ENCODE measurements at places on chromosomes 1 and 21.

GRCh38 chr1:48851638-48852037 lies 74.9 kb upstream of the BEND5 start:
- no peak for DNase-seq

DNA sequence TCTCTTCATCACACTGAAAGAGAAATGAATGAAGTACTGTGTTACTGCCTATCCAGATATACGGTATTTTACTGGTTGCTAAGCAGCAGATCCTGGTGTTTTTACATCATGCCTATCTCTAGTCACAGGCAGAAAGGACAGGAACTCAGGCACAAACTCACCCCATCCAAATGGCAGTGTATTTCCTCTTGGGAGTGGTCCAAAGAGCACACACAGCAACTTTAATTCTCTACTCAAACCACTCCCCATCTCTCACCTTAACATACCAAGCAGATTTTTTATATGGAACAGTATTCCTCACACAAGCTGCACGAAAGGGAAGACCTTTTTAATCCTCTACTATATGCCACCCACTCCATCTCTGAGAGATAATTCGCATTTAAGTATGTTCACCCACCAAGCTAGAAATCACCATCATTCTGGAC lies 27.3 kb downstream of the EIF4G3 start:
- DNase-seq = peak; percentile 45

DNA sequence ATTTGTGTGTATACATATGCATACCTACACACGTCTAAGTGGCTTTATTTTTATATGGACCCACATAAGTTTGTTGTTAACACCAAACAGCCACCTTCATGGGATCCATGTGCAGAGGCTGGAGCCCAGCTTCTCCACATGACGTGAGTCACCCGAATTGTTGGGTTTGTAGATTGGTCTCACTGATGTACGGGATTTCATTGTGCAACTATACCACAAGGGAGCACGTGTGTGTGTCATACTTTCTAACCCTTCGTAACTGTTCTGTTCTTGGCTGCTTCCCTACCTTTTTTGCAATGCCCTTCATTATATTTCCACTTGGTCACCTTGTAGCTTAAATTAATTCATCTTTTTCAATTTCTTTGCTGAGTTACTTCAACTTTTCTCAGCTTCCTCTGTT lies 21.0 kb downstream of the SPRTN start:
- DNase-seq = no peak

DNA sequence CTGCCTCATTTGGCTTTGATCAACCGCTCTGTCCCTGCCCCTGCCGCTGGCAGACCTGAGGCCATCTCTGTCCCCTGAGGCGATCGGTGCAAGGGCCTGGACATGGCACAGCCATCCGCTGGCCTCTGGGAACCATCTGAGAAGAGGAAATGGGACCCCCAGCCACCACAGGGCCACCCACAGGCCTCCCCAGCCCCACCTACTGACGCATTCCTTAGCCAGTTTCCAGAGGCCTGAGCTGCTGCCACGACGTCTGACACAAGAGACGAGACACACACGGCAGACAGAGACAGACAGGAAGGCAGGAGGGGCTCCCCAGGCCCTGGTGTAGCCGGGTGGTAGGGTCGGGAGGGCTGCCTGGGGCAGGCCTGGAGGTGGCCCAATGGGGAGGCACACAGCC lies 37.3 kb upstream of the EDN2 start:
- DNase-seq = no peak

- no peak for DNase-seq
These were observed 10.6 kb upstream of the SUMO3 start for GRCh38 chr21:44828362-44829056.

GRCh38 chr1:5943343-5944124 lies 48.7 kb downstream of the NPHP4 start:
- DNase-seq = no peak

- no peak for DNase-seq
These were observed 6.0 kb downstream of the TEX35 start for GRCh38 chr1:178518894-178519293.

- no peak for DNase-seq
These were observed 26.0 kb upstream of the POFUT2 start for GRCh38 chr21:45313682-45314081.

- DNase-seq = no peak
These were observed 425.5 kb downstream of the LMO4 start for GRCh38 chr1:87754139-87754538.

DNA sequence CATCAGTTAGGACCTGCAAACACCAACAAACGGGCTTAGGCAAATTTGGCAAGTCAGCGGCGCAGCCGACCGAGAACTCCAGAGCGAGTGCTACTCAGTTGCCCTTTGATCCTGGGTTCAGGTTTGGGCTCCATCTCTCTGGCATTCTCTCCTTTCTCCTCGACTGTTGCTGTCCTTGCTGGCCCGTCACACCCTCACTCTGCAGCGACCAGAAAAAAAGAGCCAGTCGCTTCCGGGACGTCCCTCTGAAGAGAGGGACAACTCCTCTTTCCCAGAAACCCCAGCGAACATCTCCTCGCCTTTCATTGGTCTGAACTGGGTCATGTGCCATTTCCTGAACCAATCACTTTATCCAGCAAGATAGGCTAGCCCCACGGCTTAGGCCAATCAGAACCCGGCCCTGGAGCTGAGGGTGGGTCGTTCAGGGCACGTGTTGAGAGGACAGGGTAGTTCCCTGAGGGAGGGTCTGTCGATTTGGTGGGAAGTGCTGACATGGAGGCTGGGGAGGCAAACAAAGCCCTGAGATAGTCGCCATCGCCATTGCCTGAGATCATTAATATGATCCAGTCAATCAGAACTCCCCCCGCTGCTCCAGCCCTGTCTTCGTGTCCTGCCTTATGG lies 113.7 kb downstream of the PTPRU start:
- DNase-seq = no peak

- DNase-seq = no peak
These were observed 25.3 kb downstream of the PTP4A2 start for GRCh38 chr1:31912839-31913239.

DNA sequence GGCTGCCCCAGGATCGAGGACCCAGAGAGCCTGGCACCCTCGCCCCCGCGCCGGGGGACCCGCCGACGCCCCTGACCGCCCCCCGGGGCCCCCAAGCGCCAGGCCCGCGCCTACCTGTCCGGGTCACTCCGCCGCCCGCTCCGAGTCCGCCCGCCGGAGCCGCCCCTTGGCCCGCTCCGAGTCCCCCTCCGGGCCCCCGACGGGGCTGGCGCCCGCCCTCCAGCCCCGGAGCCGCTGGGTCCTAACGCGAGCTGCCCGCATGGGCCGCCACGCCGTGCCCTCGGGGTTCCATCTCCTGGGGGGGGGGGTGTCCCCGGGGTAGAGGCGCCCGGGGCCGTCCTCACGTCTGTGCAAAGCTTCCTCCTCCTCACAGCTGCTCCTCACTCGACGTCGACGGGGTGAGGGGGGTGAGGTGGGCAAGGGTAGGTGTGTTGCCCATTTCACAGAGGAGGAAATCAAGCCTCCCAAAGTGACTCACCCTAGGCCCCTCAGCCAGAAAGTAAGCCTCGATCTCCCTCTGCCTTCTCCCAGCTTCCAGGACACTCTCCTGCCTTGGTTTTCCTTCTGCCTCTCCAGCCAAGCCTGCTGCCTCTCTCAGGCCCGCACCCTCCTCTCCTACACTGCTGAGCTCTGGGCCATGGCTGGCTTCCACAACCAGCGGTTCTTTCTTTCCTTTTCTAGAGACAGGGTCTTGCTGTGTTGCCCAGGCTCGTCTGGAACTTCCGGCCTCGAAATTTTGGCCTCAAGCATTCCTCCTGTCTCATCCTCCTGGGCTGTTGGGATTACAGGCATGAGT lies at the start of gene MFAP2:
TSS of gene MFAP2 (minus strand) at position 148 of the 796 bp plus-strand sequence. CDS start 2,347 bp downstream, outside the sequence.
- DNase-seq = no peak

DNA sequence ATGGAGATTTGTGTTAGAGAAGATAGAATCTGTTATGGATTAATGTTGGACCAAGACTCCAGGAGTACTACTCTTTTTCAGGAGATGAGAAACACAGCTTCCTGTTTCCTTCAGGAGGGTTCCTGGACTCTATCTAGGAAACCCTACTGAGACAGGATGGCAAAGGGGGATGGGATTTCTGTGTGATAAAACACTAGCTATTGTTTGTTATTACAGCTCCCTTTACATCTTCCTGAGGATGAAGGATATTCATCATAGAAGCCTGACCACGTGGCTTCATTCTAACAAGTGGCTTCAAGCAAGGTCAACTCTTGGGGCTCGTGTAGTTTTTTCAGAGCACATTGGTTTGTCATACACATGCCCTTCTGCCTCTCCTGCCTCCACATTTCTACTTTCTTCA lies 33.3 kb downstream of the RGL1 start:
- no peak for DNase-seq

- DNase-seq = no peak
These were observed 112.2 kb downstream of the NEK7 start for GRCh38 chr1:198268784-198269645.

DNA sequence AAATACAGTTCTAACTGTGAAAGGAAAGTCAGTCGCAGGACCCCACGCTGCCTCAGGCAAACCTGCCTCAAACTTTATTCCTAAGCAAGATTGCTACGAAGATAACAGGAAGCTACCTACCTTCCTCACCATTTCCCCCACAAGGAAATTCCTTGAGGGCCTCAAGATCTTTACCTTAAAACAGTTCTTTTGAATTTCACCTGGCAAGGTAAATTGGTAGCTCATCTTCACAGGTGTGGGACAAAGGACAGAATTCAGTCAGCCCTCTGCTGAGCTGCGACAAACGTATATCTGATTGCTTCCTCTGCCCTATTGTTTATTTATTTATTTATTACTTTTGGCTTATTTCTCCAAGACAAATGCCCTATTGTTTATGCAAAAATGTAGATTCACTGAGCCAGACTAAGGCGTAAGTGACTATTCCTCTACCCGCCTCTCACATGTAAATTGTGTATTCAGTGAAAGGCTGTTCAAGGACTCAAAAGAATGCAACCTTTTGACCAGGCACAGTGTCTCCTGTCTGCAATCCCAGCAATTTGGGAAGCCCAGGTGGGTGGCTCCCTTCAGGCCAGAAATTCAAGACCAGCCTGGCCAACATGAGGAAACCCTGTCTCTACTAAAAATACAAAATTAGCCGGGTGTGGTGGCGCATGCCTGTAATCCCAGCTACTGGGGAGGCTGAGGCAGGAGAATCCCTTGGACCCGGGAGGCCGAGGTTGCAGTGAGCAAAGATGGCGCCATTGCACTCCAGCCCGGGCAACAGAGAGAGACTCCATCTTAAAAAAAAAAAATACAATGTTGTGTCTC lies 17.3 kb upstream of the PKNOX1 start:
- no peak for DNase-seq

DNA sequence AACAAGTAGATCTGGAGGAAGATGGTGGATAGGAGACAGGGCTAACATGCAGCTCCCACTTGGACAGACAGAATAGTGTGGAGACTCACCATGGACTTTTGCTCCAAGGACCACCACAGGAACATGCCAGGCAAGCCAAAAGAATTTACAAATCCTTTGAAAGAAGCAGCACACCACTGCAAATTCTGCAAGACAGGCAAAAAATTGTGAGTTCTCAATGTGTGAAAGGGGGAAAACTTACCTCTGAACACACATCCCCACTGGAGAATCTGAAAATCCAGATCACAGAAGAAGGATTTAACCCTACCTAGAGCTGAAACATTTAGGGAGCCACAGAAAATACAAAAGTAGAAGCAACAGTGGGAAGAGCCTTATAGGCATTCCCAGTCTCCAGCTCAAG lies 23.0 kb downstream of the ARV1 start:
- no peak for DNase-seq

DNA sequence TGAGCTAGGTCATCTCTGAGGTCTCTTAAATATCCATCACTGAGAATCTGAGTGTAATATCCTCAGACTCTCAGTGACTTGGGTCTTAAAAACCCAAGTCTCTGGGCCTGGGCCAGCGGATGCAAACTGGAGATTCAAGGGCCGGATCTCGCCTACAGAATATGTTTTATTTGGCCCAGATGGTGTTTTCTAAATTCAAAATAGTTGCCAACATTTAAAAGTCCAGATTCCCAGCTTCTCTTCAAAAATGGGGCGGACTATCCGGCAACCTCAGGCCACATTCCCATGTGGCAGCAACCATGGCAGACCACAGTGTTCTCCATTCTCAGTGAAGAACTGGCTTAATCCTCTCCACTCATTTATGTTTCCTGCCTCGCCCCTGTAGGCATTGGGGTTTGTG lies 12.7 kb upstream of the HEYL start:
- no peak for DNase-seq

DNA sequence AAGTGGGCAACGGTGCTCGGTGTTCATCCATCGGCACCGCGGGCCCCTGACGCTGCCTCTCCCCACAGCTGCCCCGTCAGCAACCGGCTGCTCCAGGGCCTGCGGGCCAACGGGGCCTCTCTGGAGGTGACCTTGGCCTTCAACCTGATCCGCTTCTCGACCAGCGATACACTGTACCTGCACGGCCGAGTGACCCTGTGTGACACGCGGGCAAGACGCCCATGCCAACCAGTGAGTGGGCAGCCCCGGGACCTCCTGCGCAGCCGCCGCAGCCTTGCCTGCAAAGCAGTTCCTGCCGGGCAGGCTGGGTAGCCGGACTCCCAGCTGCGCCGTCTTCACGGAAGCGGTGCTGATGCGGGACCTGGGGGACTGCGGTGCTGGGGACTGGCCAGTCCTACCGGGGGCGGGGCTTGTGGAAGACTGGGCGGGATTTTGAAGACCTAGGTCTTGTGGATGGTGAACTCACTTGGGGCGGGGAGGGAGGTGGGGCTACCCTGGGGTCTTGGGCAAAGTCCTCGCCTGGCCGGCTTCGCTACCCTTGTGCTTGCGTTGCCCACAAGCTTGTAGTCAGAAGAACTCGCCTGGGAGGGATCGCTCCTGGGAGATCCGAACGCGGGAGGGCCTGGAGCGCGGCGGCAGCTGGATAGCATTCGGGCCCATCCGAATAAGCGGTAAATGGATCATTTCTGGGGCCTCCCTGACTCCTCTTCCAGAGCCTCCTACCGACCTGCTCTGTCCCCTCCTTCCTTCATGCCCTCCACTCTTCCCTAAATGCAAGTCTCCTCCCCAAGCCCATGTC lies 8.8 kb upstream of the CEP85 start:
- DNase-seq = peak; percentile 40

GRCh38 chr1:16391411-16391810 lies 24.4 kb downstream of the SZRD1 start:
- DNase-seq = no peak

DNA sequence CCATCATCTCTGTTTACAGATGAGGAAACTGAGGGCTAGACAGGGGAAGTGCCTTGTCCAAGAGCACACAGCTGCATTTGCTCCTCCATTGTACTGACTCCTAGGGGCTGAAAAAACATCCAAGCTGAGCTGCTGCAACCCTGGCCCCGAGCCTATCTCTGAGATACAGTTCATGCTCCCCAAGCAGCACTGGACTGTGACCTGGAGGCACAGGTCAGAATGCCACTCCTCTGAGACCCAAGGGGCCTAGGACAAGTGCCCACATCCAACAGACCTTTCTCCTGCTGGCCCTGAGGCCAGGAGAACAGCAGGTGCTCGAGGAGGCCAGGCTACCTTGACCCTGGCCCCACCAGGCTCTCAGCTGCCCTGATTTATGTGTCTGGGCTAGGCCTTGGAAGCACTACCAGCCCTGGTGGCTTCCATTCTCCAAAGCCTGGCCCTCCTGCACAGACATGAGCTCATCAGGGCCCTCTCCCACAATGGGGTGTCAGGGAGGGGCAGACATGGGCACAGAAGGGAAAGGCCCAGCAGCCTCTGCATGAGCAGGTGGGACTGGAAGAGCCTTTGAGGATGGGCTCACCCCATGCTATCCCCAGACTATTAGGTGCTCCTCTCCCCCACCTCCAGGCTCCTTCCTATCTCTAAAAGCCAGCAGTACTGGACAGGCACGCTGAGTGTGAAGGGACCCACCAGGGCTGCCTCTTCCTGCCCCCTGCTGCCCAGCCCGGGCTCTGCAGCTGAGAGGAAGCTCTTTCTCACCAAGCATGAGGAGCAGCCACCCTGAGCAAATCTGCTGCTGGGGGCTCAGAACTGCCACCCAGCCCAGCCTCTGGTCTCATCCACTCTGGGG lies 18.8 kb downstream of the ADGRB2 start:
- no peak for DNase-seq

Data from globus pallidus (tissue), 1 donor.